ENCODE measurements at places on chromosomes 2 and 18. TPM values are rescaled to one million over a fixed set of nuclear protein-coding genes. Genes with fewer than 3 reads are reported as not detected.

The ELOA2 gene
- total RNA-seq = not detected

The PARD6G gene
- 18.8 TPM for total RNA-seq

GRCh38 chr18:24695168-24695567, 234.7 kb downstream of the HRH4 start:
- no peak for DNase-seq
- H3K4me1 ChIP-seq = no peaks in the 10 kb centered on the region
- no peaks in the 10 kb centered on the region for H3K27me3 ChIP-seq
- no peak overlapping the region for H3K27ac ChIP-seq
- H3K4me3 ChIP-seq = no peak overlapping the region

The GPR75 gene
- total RNA-seq = 4.1 TPM

The NCKAP5 gene
- 0.46 TPM for total RNA-seq

Measured in H1 (cell line).